Hair follicle dermal papilla cell (primary cell): ENCODE measurements at places on chromosomes 6 and 20. TPM values are rescaled to one million over a fixed set of nuclear protein-coding genes. Genes with fewer than 3 reads are reported as not detected.

SYNDIG1 gene
- total RNA-seq: 1.8 and 3.2 TPM in 2 replicates

CST5 gene
- not detected in 2 replicates for total RNA-seq

SALL4 gene
- total RNA-seq: under 0.01 and 0.16 TPM in 2 replicates

TAGAP gene
- total RNA-seq: not detected in 2 replicates

ACTL10 gene
- 2.3 and 4.5 TPM in 2 replicates for total RNA-seq

DPPA5 gene
- total RNA-seq: not detected in 2 replicates

DYNLRB1 gene
- total RNA-seq: 64.6 and 102 TPM in 2 replicates

NKX2-2 gene
- total RNA-seq: not detected in 2 replicates

GSTA1 gene
- total RNA-seq: not detected in 2 replicates

DOK5 gene
- total RNA-seq: 21.3 and 22.3 TPM in 2 replicates

GPR63 gene
- total RNA-seq: 1.2 and 1.9 TPM in 2 replicates

ANKRD66 gene
- not detected in 2 replicates for total RNA-seq

VSX1 gene
- not detected in 2 replicates for total RNA-seq

MAVS gene
- 37.5 and 46.6 TPM in 2 replicates for total RNA-seq

PBOV1 gene
- not detected in 2 replicates for total RNA-seq
